ENCODE measurements at places on chromosomes 7 and 10.

GRCh38 chr10:67807855-67808456 lies 30.0 kb downstream of the DNAJC12 start:
- no peak for DNase-seq

DNA sequence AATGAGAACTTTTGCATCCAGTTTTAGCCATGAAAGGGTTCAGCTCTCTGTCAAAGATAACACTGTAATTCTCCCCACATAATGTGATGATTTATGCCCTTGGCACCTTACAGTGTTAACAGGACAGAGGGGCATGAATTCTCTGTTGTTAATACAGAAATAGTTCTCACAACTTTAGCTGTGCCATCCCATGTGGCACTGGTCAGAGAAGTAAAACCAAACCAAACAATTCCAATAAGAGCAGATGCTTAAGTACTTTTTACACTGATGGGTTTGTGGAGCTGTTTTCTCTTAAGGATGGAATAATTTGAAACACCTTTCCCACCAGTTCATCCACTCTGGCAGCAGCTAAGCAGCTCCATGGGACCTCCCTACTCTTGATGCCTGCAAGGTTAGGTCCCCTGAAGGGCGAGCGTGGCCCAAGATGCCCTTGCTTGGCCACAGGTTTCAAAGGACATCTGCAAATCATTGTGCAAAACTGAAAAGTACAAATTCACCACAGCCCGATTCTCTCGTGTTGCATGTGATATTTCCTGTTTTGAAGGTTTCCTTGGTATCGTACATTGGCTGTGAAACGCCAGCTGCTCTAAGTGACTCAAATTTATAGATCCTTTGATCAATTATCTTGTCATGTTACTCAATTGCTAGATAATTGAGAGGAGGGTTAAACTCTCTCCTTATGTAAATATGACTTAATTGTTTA lies 82.5 kb upstream of the CREB5 start:
- DNase-seq: no peak

DNA sequence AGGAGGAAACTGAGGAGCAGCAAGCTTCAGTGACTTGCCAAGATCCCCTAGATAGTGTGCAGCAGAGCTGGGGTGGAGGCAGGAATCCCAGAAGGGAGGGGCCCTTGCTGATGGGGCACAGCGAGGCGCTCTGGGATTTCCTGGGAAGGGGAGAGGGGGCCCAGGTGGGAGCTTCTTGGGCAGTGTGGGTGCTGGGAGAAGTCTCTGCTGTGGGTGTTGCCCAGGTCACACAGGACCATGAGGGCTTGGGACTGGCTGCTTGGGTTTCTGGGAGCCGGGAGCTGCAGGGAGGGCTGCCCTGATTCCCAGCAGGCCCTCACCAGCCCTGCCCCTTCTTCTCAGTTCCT lies 55.2 kb downstream of the TSPAN15 start:
- DNase-seq: no peak

DNA sequence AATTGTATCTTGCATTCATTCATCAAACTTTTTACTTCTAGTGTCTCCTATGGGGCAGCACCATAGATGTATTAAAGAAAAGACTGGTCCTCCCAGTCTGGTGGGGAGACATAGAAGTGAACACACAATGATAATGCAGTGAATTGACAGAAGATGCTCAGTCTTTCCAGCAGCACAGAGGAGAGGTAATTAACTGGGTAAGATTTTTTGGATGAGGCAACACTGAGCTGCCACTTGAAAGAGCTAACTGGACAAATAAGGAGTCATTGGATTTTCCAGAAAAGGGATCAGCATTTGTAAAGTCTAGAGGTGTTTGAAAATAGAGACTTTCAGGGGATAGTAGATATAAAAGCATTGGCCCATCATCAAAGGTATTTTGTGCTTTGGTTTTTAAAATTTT lies 7.2 kb upstream of the ITPRIP start:
- no peak for DNase-seq

All from stimulated activated CD4-positive, alpha-beta T cell treated with anti-CD3 and anti-CD28 coated beads, Interleukin-1b, Interleukin-23, amount 100 ng/mL, for 1 hour (primary cell).